ENCODE measurements at places on chromosomes 5 and 9.

DNA sequence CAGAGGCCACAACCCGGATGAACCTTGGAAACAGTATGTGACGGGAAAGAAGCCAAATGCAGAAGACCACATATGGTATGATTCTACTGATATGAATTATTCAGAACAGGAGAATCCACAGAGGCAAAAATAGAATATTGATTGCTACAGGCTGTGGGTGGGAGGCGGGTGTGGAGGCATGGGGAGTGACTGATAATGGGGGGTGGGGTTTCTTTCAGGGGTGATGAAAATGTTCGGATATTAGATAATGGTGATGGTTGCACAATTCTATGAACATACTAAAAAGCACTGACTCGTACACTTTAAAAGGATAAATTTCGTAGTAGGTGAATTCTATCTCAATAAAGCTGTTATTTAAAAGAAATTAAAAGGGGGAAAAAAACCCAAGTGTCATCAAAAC is 10.7 kb downstream of the IL4 start:
- DNase-seq = no peak

- no peak for DNase-seq
These were observed 20.4 kb downstream of the GNPDA1 start for GRCh38 chr5:141992349-141992963.

- DNase-seq = no peak
These were observed 236.6 kb upstream of the RASEF start for GRCh38 chr9:83299571-83299970.

DNA sequence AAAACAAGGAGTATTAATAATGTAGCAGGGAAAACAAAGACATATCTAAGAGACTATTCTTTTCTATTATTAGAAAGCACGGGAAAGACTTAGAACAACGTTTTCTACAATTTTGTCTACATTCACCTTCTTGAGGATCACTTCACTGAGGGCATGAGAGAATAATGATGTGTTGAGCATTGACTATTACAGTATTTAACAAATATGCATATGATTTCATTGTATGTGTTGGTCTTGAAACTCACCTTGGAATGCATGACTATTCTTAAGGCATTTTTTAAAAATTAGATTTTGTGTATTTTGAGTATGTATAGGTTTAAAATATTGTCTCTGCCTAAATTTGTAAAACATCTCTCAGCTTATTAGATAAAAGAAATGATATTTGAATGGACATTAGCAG is 1.2 kb downstream of the FSD1L start:
- no peak for DNase-seq

GRCh38 chr5:154860123-154860522 is 1.7 kb downstream of the CNOT8 start:
- peak; percentile 6 for DNase-seq

- peak; percentile 12 for DNase-seq
These were observed 222.9 kb upstream of the EFNA5 start for GRCh38 chr5:107893642-107894041.

- DNase-seq = no peak
These were observed 366.9 kb downstream of the DMRTA1 start for GRCh38 chr9:22813529-22813928.

- no peak for DNase-seq
These were observed 4.0 kb downstream of the GADD45G start for GRCh38 chr9:89608641-89609335.

DNA sequence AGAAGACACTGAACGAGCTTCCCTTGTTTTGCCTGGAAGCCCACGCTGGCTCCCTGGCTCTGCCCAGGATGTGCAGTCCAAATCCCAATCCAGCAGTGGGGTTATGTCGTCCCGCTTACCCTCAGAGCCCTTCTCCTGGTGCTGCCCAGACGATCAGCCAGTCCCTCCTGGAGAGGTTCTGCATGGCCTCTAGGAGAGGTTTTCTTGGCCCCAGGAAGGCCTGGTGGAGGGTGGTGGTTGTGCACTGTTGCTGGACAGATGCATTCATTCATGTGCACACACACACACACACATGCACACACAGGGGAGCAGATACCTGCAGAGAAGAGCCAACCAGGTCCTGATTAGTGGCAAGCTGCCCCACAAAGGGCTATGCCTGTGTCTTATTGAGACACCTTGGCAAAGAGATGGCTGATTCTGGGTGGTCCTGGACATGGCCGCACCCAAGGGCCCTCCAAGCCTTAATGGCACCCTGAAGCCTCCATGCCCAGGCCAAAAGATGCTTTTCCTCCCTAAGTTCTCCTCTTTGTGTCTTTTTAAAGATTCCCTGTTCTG is 10.5 kb upstream of the OLFM1 start:
- DNase-seq = no peak

DNA sequence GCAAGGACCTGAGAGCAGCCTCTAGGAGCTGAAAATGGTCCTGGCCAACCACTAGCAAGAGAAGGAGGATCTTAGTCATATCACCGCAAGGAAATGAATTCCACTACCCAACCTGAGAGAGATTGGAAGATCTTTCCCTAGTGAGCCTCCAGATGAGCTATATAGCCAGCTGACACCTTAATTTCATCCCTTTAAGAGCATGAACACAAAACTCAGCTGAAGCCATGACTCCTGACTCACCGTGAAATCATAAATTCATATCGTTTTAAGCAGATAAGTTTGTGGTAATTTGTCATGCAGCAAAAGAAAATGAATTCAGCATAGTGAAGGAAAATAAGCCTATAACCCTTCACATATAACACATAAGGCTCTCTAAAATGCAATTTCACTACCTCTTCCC is 23.5 kb downstream of the MAPKAP1 start:
- no peak for DNase-seq

DNA sequence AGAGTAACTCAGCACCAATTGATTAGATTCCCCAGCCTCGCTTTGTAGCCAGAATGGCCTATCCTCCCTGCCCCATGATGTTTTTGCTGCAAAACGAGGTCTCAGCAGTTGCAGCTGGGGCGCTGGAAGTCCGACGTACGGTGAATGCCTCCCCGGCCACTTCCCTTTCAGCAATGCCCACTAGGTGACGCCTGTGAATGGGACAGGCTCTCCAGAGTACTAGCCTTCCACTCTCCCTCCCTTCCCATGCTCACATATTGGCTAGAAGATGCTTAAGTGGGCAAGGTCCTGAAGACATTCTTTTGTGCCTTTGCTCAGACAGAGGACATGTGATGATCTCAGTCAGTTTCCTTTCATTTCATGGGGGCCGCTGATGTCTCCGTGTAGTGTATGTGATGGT is 50.8 kb downstream of the DMRT2 start:
- DNase-seq = no peak

- DNase-seq = no peak
These were observed 64.5 kb upstream of the ERBIN start for GRCh38 chr5:65861830-65862241.

DNA sequence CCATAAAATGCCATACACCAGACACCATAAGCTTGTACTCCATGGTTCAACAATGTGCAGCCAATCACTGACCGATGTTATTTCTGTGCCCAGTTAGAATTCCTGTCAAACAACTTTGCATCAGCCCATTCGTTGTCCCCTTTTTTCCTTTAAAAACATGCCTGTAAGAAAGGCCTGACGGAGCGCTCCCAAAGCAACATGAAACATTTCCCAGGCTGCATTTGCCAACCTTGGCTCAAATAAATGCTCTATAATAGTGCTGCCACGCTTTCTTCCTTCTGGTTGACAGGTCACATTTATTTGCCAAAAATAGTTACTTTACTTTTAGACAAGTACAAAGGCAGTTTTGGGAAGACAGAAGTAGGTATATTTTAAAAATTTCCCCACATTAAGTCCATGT is 735.6 kb upstream of the PTPRD start:
- DNase-seq = no peak

DNA sequence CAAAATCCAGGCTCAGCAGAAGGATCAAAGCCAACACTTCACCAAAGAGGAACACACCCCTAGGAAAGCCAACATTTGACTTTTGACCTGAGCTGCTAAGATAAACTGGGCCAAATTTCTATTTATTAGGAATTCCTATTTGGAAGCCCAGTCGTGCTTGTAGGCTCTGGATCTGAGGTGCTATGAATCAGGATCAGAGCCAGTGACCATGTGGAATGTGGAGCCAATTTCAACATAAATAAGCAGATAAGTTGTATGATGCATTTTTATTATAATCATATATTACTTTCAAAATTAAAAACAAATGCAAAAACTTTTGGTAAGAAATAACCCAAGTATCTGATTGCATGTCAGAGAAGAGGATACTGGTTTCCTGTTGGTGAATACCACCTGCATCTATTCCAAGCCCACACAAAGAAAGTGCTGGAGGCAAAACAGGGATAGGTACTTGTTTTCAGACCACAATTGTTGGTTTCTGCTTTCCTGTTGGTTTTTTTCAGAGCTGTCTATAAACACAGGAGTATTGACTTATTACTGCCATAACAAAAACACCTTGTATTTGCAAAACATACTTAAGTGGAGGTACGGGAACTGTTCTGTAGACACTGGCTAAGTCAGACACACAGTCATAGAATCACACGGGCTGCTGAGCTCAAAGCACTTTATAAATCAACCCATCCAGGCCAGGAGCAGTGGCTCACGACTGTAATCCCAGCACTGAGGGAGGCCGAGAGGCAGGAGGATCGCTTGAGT is 52.8 kb downstream of the ARL15 start:
- DNase-seq = no peak

- no peak for DNase-seq
These were observed 355.3 kb downstream of the KIAA0825 start for GRCh38 chr5:94263068-94263467.

DNA sequence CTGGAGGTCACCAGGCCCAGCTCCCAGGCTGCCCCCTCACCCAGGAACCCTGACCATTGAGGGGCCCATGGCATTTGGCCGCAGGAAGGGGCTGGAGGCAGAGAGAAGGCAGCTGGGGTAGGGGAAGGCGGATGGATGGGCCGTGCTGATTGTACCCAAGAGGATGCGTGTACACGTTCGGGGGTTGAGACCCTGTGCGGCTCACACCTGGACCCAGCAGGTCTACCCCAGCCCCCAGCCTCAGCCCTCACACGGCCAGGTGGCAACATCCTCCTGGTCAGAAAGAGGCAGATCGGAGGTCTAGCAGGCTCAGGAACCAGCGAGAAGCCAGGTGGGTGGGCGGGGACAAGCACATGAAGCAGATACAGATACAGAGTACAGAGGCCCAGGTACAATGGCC is 33.7 kb downstream of the NACC2 start:
- no peak for DNase-seq

DNA sequence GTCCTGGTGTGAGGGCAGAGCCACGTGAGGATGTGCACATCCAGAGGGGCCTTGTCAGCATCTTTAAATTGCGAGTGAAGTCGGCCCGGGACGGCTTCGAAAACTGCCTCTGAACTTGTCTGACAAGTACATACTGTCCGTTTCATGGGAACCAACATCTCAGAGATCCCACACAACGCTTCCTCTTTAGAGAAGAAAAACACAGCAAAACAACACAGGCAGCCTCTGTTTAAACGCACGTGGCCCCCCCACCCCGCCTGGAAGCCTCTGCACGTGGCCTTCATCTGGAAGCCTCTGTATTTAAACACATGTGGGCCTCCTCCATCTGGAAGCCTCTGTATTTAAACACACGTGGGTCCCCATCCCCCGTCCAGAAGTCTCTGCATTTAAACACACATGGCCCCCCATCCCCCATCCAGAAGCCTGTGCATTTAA is 29.2 kb downstream of the CEP72 start:
- no peak for DNase-seq

DNA sequence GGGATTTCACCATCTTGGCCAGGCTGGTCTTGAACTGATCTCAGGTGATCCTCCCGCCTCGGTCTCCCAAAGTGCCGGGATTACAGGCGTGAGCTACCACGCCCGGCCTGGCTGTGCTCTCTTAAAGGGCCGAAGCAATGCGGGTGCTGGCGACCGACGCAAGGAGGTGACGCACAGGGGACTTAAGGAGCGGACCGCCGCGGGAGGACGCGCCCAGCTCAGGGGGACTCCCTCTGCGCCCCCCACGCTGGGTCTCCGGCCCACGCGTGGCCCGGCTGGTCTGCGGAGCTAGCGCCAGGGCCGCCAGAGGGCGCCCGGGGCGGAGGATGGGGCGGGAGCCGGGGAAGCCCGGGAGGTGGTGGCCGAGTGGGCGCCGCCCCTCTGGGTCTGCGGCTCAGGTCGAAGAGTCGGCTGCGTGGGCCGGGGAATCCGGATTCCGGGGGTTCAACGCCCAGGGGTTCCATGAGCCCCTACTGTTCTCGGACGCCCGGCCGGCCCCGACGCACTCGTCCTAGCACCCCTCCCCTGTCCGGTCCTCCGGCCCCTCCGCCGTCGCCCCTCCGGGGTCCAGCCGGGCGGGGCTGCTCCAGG is 502 bp upstream of the CERCAM start:
- no peak for DNase-seq

DNA sequence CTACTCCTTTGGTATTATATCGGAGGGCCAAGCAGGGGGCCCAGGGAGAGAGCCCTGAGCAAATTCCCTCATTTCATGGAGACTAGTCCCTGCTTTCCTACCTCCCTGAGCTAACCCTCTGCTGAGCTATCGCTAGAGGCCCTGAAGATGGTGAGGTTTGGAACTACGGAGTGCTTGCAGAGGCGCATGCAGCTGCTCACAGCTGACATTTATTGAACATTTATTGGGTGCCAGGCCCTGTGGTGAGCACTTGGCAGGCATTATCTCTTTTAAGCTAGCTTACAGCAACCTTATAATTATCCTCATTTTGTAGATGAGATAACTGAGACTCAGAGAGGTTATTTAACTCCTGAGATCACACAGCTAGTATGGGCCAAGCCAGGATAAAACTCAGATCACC is 9.8 kb downstream of the FAT2 start:
- no peak for DNase-seq

GRCh38 chr9:13205824-13206223 is 73.7 kb downstream of the MPDZ start:
- no peak for DNase-seq

DNA sequence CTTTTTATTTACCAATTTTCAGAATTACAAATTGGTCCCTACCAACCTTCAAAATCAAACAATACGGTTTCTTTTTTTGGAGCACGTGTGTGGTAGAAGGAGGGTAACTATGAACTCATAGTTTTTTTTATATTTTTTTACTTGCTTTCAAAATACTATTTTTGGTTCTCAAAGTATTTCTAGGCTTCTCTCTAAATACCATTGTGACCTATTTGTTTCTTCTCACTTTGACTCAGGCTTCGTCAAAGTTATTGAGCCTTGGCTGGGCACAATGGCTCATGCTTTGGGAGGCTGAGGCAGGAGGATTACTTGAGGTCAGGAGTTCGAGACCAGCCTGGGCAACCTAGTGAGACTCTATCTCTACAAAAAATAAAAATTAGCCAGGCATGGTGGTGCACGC is 11.6 kb upstream of the KIF27 start:
- DNase-seq = no peak

DNA sequence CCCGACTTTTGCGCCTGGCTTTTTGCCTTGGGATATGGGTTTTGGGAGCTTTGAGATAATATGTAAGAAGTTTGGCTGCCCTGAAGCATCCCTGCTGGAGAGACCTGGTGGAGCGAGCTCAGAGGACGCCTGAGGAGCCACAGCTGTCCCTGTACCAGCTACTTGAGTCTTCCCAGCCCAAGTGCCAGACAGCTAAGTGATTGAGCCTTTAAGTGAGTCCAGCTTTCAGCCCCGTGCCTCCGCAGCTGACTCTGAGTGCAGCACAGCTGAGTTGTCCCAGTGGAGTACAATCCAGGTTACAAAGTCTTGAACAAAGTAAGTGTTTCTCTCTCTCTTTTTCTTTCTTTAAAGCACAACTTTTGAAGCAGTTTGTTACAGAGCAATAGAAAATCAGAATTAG is 203.8 kb upstream of the DAP start:
- DNase-seq = no peak

Data from SIG-M5 (cell line).